MG63 (cell line): ENCODE measurements at places on chromosomes 1 and 21.

DNA sequence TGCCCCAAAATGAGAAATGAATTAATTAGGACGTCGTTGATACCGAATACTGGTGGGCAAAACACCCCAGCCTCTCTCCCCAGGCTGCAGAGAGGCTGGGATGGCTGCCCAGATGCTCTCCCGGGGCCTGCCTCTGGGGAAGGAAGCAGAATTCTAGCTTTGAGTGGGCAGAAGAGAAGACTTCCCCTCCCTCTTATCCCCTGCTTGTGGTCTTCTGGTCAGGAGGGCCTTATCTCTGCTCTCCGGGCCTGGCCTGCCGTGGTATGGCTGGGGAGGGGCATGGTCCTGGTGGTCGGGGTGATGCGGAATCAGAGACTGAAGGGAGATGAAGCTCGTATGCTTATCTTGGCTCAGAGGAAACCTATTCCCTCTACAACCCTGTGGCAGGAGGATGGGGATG, 9.8 kb upstream of the CSF3R start:
- no peak for DNase-seq

DNA sequence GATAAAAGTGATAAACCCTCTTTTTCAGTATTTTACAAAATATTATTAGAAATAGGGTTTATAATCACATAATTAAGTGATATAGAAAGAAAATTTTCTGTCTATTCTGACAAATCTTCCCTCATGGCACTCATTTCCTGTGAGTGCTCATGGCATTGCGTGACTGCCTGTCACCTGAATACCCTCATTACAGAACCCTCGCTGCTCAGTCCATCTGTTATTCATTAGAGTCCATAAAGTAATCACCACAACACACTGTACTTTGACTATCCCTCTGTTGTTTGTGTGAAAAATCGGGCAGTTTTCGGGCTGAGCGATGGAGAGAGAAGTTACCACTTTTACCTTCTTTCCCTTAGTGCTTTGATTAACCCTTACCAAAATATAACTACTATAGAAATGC, 100.4 kb upstream of the BRINP3 start:
- peak; percentile 20 for DNase-seq

GRCh38 chr21:25342816-25343215, 264.5 kb downstream of the MRPL39 start:
- DNase-seq = no peak

DNA sequence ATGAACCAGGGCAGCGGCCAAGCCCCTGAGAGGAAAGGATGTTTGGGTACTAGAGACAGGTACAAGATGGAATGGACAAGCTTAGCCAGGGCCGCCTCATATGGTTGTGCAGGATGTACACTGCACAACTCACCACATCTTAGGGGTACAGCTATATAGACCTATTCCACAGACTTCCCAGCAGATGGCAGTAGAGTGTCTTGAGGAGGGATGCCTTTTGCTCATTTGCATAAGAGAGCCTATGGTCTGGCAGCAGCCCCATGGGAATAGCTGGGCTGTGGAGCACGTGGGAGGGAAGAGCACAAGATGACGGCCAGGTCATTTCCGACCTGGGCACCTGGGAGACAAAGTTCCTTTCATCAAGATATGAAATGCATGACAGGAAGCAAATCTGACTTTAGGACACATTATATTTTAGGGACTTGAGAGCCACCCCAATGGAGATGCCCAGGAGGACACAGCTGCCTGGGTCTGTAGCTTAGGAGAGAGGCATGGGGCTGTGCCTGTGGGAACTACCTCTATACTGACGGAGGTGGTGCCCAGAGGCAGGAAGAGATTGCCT, 215.5 kb downstream of the KCNJ6 start:
- peak; percentile 59 for DNase-seq

GRCh38 chr1:91578320-91579109, 77.9 kb downstream of the CDC7 start:
- no peak for DNase-seq

- no peak for DNase-seq
These were observed 4.8 kb downstream of the MYBPH start for GRCh38 chr1:203170625-203171330.

DNA sequence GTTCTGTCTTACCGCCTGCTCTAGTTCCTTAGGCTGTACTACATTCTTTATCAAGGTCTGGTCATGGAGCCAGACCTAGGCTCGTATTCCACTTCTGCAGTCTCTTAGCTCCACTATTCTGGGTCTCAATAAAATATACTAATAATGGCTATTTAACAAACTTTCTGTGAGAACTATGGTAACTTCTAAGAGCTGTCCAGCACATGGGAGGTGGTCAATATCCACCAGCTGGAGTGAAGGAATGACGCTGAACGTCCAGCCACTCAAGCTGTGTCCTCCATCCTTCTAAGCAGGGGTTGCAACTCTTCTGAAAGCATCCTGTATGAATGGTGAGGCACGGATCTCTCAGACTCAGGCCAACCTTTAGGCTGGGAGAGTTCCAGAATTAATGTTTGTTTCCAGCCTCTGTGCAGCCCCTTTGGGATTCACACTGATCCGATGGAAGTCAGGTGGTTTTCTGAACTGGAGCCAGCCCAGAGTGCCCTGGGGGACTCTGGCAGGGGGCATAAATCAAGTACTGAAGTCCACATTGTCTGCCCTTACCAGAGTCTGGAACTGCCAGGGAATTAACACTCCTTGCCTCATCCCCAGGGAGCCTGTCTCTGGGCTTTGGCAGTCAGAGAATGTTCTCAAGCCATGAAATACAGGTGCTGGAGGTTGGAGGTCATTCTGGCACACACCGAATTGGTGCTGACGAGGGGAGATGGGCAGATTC, 57.4 kb downstream of the BRINP2 start:
- DNase-seq = no peak

GRCh38 chr1:175841738-175842187, 98.4 kb upstream of the TNR start:
- no peak for DNase-seq

DNA sequence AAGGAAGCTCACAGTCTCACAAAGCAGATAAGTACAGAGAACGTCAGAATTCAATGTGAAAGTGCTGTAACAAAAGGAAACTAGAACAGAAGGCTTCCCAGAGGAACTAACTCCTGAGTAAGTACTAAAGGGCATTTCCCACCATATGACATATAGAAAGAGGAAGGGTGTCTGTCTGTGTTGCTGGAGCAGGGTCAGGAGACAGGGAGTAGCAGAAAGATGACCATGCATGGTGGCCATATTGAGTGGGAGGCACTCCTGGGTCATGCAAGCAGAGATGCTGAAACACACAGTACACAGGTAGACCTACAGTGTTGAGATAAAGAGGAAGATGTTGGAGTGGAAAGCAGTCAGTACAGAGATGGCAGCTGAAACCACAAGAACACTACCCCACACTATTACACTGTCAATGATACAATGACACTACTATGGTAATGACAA, 47.3 kb downstream of the SLC25A24 start:
- DNase-seq = no peak
